ENCODE measurements at places on chromosomes 1 and 21.

DNA sequence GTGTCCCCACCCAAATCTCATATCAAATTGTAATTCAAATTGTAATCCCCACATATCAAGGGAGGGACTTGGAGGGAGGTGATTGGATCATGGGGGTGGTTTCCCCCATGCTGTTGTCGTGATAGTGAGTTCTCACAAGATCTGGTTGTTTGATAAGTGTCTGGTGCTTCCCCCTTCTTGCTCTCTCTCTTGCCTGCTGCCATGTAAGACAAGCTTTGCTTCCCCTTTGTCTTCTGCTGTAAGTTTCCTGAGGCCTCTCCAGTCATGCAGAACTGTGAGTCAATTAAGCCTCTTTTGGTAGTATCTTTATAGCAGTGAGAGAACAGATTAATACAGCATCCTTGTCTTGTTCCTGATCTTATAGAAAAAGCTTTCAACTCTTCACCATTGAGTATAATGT is 6.5 kb upstream of the LRRC39 start:
- peak; percentile 37 for DNase-seq

DNA sequence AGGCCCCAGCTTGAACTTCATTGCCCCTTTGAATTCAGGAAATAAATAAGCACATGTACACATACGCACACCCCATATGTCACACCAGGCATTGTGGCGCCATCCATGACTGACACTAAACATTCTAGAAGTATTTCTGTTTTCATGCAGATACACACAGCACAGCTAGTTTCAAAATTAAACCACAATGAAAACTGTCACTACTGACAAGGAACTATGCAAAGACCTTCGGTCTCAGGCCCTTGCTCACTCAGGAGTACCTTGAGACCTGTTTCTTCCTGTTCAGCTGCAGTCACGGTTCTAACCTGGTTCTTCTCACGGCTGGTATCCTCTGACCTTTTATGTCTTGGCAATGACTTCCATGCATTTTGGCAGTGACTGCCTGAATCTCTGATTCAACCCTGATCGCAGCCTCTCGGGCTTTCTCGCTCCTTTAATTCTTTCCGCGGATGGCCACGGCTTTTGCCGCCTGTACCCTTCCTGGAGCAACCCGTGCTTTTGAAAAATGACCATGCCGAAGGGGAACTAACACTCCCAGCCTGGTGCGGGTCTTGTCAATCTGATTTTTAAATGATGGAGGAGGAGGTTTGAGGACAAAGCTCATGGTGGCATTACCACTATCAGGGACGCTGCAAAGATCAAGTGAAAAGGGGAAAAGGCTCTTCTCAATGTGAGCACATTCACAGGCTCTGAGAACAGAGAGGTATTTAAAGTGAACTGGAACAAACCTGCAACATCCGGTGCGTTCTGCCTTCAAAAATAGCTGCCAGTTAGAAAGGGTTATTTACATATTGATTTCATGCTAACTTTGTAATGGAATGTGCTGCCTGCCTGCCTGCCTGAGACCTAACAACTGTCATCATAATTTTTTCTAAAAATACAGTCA is 384.6 kb downstream of the RRAGC start:
- DNase-seq = peak; percentile 25

- DNase-seq = no peak
Measured at GRCh38 chr1:57551476-57551875, 127.6 kb upstream of the DAB1 start.

- no peak for DNase-seq
Measured at GRCh38 chr1:225861834-225862580, 20.2 kb downstream of the TMEM63A start.

DNA sequence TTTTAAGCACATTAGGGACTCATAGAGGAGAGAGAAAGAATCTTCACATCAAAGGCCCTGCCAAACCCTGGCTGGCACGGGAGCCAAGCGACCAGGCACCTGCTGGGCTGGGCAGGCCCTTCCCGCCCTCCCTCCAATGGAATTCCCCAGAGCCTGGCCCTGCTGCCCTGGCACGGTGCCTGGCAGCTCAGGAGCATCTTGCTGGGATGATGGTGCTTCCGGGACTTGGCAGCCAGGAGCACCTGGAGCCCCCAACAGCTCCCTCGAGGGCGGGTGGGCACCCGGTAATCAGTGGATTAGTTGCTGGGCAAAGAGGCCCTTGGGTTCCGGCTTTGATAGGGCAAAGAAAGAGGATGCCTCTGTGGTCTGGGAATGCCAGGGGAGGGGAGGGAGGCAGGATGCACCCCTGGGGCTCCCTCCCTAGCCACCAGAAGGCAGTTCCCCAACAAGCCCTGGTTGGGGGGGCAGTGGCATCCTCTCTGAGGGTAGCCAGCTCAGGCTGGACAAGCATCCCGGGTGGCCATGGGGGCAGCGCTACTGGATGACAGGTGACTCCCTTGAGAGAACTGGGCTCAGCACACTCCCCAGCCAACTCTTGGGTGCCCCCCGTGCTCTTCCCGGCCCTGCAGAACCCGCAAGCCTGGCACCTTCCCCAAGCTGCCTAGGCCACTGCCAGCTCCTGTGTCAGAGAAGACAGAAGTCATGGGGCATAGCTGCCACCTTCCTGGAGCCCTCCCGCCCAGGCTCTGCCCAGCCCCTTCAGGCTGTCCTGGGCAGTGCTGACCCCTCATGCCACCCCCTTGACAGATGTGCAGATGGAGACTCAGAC is 26.4 kb downstream of the KRTAP10-1 start:
- DNase-seq = no peak

GRCh38 chr1:229547542-229547941 is 11.0 kb downstream of the ABCB10 start:
- DNase-seq = no peak

- no peak for DNase-seq
Measured at GRCh38 chr1:102239247-102239646, 242.5 kb upstream of the OLFM3 start.

DNA sequence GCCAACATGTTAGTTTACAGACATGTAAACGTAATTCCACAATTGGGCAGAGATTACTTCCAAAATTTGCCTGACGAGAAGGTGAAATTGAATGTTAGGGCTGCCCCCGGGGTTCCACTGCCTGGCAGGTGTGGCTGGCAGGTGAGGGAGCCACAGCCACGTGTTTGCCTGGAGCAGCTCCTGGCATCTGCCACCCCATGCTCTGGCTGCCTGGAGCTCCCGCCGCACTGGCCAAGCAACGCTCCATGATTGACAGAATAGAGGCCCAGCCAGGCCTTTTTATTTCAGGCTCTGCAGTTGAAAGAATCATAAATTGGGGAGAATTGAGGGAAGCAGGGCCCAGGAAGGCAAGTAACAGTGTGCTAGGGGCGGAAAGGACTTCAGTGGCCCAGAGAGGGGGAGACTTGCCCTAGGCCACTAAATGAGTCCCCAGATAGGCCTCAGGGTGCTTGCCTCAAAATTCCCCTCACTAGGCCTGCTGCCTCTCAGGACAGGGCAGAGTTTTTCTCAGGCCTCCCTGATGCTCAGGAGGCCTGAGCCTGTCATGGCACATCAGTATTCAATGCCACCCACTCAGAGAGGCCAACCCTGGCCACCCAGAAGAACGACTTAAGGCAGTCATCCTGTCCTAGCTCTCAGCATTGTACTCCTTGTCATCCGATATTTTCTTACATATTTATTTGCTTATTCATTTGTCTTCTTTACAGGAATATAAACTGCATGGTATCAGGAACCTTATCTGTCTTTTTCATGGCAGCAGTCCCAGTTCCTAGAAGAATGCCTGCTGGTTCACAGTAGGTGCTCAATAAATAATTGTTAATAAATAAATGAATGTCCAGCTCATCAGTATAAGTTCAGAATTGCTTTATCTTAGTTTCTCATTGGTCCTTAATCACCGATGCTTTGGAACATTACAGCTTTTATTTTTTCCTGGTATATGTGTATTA is 16.6 kb upstream of the S1PR1 start:
- DNase-seq = no peak

DNA sequence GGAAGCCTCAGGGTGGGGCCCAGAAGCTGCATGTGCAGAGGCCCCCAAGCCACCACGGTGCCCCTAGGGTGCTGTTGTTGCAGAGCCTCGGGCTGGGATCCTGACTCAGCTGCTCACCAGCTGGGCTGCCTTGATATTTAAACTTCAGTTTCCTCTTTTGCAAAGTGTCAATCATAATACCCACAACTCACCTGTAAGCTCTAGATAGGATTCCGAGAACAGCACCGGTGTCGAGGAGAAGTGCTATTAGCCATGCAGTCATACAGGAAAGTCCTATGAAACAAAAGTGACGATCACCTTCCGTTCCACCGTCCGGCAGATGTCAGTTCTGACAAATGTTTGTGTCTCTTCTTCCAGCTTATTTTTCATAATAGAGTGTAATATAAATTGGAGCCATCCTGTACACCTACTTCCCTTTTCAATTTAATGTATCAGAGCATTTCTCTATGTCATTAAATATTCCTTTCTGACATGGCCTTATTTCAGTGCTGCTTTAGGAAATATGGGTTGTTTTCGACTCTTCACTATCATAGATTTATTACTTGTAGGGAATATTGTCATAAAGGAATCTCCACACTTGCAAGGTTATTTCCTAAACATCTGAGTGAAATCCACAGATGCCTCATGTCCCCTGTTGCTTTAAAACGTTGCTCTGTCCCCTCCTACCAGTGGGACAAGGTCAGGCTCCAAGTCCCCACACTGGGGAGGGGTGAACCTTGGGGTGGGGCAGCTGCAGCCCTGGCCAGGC is 100.8 kb downstream of the SIK1 start:
- DNase-seq = no peak

- DNase-seq = no peak
Measured at GRCh38 chr1:23958810-23959460, 693 bp upstream of the PNRC2 start.

- no peak for DNase-seq
Measured at GRCh38 chr1:91553177-91553591, 52.5 kb downstream of the CDC7 start.

- DNase-seq = peak; percentile 65
Measured at GRCh38 chr1:54153535-54154439, 987 bp upstream of the CDCP2 start.

DNA sequence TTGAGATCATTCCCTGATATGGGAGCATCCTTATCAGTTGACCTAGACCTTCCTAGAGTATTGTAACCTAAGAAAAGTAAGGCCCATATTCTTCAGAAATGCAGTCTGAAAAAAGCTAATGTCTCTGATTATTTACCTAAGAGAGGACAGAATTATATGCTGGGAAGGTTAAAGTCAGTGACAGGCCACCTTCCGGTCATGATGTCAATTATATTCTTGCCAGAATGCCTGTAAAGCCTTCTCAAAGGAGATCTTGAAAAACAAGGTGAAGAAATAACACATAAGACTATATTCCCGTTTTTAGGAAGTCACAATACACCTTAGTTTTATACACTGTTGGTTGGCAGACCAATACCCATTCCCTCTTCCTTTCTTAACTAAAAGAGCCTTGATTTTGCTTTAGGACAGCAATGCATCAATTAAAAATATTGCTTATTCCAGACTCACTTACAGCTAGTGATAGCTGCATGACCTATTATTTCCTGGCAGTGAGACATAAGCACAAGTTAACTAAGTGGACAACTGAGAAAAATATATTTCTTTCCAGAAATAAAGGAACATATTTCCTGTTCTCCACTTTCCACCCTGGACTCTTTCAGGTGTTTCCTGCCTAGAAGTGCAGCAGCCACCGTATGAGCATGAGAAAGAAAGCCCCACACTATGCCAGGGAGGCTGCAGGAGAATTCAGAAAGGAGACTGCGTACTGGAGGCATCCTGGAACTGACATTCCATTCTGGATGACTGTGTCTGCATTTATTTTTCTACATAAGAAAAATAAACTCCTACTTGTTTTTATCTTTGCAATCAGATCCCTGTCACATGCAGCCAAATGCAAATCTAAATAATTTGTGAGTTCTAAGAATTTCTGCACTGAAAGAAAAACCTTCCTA is 332.9 kb upstream of the PTBP2 start:
- no peak for DNase-seq

GRCh38 chr1:88140325-88140724 is 543.7 kb upstream of the PKN2 start:
- DNase-seq = no peak

DNA sequence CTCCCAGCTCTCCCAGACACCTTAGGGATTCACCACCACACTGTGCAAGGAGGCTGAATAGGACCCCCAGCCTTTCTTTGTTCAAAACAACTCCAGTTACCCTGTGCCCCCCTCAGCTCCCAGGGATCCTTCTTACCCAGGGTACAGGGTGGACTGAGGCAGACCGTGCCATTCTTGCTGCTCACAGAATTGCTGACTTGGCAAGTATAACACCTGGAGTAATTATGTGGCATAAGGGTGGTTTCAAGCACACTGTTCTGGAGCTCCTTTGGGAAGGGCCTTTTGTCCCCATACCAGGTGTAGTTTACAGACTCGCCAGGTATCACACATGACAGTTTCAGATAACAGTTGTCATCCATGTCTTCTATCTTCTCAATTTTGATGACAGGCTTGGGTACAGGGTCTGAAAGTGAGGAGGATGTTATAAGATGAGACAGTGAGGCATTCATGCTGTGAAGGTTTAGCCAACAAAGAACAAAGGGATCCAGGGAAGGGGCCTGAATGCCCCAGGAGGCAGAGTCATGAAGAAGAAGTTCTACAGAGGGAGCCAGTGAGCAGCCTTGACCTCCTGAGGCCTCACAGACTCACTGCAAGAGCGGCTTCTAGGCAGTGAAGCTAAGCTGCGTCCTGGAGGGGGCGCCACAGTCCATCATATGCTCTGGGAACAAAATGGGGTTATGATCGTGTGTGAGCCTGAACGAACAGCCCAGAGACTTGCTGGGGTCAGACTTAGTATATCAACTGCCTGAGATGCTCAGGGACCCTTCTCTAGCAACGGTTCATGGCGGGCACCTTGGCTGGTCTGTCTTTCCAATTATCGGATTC is 30.3 kb downstream of the CD48 start:
- DNase-seq = peak; percentile 93

DNA sequence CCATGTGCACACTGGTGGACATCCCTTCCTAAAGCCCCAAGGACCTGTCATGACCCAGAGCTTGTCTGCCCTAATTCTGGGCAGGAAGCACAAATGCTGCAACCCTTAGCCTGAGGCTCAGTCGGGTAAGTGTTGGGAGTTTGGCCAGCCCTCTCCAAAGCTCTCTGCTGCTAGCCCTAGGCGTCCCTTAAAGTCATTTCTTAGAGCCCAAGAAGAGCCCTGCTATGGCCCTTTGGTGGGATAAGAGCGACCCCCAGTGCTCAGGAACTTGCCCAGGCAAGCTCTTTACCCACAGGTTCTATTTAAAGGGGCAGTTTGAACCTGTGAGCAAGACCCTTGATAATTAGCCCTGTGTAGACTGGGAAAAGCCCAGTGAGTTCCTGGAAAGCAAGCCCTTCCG is 356.8 kb downstream of the RRAGC start:
- DNase-seq = peak; percentile 91
